Smooth muscle cell of the brain vasculature (primary cell): ENCODE measurements at places on chromosomes 1 and 21.
A peak's percentile ranks its signal among the peaks of the same experiment; 100 is the strongest.

DNA sequence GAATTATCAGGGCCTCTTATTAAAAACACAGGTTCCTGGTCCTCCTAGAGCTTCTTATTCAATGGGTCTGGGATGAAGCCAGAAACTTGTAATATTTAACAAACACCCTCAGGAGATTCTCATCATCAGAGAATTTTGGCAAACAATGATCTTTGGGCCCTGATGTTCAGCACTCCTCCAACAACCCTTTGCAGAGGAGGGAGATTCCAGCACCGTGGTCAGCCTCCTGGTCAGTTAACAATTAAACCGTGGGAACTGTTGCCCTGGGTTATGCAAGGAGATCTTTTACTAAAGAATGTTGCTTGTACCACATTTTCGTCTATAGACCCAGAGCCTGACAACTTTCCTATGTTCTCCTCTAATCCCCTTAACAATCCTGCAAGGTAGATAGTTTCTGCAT, 294.4 kb downstream of the PLPP3 start:
- no peak for DNase-seq

DNA sequence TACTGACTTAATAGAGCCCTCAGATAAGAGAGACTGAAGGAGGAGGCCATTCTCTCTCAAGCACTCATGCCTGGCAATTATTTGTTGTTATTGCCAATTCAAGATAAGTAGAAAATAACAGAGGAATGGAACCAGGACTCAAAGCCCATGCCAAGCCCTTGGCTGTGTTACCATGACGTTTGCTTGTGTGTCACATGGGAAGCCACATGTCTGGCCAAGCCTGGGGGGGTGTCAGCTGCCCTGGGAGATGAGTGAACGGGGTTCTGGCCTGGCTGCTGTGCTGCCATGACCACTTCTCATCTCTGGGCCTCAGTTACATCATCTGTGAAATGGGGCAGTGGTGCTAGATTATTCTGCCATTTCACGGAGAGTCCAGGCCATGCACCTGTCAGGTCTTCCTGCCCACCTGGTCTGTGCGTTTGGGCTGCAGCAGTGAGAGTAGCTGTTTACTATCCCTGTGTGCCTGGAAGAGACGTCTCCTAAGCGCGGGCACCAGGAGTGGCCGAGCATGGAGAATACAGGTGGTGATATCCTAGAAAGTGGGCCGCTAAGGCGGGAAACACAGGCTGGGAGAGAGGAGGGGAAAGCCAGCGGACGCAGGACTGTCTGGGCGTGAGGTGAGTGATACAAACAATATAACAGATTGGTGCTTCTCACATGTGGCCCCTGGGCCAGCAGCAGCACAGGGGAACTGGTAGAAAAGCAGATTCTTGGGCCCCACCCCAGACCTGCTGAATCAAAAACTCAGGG, 67.8 kb downstream of the MAN1C1 start:
- DNase-seq = no peak

DNA sequence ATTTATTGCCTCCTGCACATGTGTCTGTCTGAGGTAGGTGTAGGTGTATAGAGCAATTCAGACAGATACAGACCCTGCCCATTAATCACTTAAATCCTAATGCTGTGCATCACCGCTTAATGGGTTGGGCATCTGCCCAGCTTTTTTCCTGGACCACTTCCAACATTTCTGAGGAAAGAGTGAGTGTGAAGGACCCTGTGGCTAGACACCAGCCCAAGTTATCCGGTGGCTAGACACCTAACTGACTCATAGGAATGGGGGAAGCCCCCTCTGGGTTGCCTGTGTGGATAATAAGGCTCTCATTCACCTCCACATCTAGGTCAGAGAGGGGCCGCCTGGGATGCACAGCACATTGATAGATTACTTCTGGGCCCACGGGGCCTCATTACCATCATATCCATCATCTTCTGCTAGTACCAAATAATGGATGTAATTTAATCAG, 121.1 kb upstream of the RAVER2 start:
- DNase-seq = peak; percentile 0

DNA sequence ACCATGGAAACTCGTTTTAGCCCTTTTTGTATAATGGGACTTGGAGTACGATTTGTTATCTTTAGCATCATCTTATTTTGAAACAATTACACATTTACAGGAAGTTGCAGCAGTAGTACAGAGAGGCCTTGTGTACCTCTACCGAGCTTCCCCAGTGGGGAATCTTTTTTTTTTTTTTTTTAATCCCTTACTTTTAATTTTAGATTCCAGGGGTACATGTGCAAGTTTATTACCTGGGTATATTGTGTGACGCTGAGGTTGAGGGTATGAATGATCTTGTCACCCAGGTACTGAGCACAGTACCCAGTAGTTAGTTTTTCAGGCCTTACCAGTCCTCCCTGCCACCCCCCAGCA, 45.9 kb downstream of the HHAT start:
- DNase-seq = no peak

DNA sequence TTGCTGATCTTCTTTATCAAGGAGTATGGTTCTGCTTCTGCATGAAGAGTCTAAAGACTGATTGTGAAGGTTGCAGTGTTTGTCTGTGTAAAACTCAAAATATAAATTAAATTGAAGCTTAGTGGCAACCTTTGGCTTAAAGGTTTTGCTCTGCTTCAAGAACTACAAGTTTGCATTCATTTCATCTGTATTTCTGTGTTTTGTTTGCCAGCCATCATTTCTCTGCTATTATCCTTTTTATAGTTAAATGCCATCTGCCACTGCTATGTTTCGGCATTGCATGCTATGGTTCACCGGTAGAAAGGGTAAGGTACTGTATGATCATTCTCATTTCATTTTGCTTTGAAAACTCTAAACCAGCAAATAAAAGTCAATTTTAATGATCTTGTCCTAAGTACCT, 52.9 kb downstream of the OSBPL9 start:
- no peak for DNase-seq
